Right renal cortex interstitium (tissue), 3 donors: ENCODE measurements at places on chromosomes 4 and X.

GRCh38 chr4:122749704-122750454, 17.4 kb downstream of the BBS12 start:
- DNase-seq, result no peak

GRCh38 chrX:69562904-69563578, 52.9 kb upstream of the EDA start:
- DNase-seq, result no peak

GRCh38 chr4:33296876-33297455, 2576.8 kb downstream of the PCDH7 start:
- DNase-seq, result no peak

DNA sequence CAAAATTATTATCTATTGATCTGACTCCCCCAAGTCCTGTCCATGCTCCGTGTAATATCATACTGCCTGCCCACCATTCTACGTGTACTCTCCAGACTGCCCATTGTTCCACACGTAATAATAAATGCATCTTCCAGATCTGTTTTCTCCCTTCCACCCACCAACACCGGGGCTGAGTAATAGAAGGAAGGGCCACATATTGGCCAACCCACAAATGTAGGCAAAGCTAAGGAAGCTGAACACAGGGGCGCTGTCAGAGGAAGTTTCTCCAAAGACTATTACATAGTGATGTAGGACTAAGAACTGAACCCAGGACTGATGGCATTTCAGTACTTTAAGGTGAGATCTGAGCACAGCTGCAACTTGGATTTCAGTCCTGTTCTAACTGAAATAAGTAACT, 135.8 kb upstream of the GUCY1A1 start:
- no peak for DNase-seq

DNA sequence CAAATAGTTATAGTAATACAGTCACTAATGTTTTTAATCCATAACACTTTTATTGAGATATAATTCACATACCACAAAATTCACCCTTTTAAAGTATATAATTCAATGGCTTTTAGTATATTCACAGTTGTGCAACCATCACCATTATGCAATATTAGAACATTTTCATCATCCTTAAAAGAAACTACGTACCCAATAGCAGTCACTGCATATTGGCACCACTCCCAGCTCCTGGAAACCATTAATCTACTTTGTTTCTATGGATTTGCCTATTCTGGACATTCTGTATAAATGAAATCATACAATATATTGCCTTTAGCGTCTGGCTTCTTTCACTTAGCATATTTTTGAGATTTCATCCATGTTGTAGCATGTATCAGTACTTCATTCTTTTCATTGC, 99.3 kb downstream of the AMMECR1 start:
- DNase-seq, result no peak

GRCh38 chr4:76607266-76607799, 172.3 kb downstream of the SHROOM3 start:
- DNase-seq, result peak; percentile 85

GRCh38 chr4:54092405-54093323, 7.3 kb upstream of the GSX2 start:
- no peak for DNase-seq
